ENCODE measurements at places on chromosomes 1 and 21.

DNA sequence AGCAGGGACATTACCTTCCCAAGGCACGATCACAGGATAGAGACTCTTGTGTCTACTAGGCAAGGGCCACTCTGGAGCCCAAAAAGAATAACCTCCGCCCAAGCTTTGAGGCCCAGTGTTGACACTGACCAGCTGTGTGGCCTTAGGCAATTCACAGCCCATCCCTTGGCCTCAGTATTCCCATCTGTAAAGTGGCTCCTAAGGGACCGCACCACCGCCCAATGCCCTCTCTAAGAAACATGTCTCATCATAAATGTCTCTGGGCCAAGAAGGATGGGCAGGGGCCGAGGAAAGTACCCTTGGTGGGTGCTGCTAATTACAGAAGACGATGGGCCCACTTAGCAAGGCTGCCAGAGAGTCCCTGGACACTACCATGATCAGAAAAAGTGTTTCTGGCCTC, 628 bp downstream of the ARHGEF19 start:
- DNase-seq, result no peak

GRCh38 chr1:113949007-113949406, 19.9 kb downstream of the HIPK1 start:
- no peak for DNase-seq

DNA sequence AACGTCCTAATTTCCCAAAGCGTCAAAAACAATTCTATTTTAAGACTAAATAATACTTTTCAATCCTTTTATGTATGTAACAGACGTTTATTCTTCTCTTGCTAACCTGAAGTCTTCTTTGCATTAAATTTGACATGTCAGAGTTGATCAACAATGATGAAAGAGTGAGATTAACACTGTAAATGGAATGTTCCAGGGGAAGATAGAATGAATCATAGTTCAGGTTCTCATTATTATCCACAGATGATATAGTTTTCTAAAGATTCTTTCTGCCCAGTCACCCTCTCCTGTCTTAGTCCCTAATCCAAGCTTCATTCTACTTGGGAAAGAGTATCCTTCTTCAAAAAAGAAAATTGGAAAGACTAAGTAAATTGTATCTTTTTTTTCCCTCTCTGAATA, 38.9 kb downstream of the SDCCAG8 start:
- no peak for DNase-seq

- DNase-seq, result no peak
Measured at GRCh38 chr1:195332102-195332501, 1276.1 kb downstream of the KCNT2 start.

GRCh38 chr1:180908074-180908765, 4.5 kb upstream of the KIAA1614 start:
- DNase-seq, result no peak

DNA sequence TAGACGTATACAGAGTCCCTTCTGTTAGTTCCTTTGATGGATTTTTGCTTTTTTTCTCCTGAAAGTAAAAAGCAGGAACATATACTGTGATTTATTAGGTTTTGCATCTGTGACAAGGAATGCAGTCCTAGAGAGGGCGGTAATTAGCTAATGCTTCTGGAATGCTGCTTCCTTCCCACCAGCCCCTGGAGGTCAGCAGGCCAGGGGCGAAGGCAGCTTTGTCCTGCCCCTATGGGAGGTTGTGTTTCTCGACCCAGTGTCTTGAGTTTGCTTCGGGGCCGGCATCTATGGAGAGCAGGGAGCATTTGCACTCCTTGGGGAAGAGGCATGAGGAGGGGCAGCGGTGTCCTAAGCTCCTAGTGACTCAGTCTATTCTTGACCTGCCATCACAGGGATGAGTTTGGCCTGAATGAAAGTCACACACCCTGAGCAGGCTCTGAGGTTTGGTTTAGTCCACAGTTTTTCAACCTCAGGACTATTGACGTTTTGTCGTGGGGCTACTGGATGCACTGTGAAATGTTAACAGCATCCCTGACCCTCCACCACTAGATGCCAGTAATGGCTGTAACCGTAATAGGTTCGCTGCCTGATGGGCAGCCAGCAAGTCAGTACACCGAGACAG, 85.0 kb upstream of the KCNJ15 start:
- DNase-seq, result no peak

DNA sequence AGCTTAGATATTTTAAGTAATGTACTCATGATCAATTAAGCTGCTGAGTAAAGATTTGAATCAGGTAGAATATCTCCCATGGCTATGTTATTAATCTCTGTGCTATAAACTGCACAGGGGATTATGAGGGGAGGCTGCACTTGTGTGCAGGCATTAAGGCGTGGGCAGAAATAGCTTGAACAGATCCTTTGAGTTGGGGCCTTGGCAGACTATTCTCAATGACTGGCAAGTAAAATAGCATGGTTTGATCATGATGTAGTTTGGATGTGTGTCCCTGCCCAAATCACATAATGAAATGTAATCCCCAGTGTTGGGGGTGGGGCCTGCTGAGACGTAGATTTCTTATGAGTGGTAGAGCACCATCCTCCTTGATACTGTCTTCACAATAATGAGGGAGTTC, 220.3 kb downstream of the PLPP3 start:
- DNase-seq, result no peak

GRCh38 chr1:67130673-67131072, 4.1 kb downstream of the C1orf141 start:
- no peak for DNase-seq

GRCh38 chr1:1883092-1883873, 7.6 kb downstream of the GNB1 start:
- no peak for DNase-seq

- no peak for DNase-seq
Measured at GRCh38 chr1:234887016-234887900, 241.4 kb downstream of the TOMM20 start.

DNA sequence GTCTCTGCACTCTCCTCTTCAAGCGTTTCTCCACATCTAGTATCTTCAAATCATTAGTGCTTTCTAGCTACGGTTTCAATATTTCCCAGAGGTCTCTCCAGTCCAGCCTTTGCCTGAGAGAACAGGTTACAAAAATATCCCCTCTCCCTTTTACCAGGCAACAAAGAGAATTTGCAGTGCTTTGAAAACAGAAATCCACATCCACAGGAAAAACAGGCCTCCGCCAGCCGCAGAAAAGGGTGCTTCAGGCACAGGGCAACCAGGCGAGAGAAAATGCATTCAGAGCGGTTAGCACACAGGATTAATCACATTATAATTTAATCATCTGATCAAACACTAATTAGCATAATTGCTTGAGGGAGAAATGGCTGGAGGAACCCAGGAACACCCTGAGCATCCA, 13.8 kb downstream of the DSCAM start:
- no peak for DNase-seq

DNA sequence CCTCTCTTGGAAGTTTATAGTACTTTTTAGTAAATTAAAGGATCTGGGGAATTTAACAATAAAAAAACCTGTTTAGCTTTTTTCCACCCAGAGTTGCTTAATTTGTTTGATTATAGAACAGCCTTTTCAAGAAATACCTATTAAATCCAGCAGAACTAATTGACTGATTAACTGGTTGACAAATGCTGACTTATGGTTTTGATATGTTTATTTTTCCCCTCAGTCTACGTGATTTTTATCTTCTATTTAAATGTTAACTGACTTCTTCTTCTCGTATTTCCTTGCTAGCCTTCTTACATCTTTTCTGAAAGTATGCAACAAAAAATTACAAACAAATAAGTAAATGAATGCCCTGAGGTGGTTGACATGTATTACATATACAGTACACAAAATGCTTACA, 302.9 kb upstream of the SPAG17 start:
- DNase-seq, result no peak

- DNase-seq, result peak; percentile 61
Measured at GRCh38 chr1:2554621-2555387, 1.4 kb upstream of the TNFRSF14 start.

Data from CD4-positive, alpha-beta T cell treated with Interleukin-15 for 4 hours (primary cell).